ENCODE measurements at places on chromosomes 6 and 20.

DNA sequence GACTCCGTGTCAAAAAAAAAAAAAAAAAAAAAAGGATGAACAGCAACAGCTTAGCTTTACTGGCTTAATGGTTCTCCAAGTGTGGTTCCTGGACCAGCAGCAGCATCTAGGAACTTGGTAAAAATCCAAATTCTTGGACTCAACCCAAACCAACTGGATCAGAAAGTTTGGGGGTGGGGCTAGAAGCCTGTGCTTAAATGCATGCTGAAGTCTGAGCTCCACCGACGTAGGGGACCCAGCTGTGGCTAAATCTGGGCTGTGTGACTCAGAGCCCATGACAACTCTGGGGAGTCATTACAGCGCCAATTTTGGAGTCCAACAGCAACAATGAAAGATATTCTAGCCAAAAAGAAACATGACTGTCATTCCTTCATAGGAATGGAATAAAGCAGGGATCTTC, 13.6 kb upstream of the CHD6 start:
- no peak for DNase-seq

DNA sequence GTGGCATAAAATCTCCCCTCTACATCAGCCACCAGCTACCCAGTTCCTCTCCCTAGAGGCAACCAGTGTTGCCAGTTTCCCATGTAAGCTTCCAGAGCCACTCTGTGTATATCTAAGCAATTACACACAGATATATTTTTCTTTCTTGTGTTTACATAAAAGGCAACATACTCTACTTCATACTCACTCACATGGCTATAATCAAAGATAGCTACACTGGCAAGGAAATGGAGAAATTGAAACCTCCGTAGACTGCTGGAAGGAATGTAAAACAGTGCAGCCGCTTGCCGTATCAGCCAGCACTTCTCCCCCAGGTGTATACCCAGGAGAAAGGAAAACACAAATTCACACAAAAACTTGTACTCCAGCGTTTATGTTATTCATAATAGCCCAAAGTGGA, 38.5 kb upstream of the NELFCD start:
- no peak for DNase-seq

- DNase-seq: no peak
Observed at GRCh38 chr20:57006411-57007170, 259.9 kb downstream of the BMP7 start.

DNA sequence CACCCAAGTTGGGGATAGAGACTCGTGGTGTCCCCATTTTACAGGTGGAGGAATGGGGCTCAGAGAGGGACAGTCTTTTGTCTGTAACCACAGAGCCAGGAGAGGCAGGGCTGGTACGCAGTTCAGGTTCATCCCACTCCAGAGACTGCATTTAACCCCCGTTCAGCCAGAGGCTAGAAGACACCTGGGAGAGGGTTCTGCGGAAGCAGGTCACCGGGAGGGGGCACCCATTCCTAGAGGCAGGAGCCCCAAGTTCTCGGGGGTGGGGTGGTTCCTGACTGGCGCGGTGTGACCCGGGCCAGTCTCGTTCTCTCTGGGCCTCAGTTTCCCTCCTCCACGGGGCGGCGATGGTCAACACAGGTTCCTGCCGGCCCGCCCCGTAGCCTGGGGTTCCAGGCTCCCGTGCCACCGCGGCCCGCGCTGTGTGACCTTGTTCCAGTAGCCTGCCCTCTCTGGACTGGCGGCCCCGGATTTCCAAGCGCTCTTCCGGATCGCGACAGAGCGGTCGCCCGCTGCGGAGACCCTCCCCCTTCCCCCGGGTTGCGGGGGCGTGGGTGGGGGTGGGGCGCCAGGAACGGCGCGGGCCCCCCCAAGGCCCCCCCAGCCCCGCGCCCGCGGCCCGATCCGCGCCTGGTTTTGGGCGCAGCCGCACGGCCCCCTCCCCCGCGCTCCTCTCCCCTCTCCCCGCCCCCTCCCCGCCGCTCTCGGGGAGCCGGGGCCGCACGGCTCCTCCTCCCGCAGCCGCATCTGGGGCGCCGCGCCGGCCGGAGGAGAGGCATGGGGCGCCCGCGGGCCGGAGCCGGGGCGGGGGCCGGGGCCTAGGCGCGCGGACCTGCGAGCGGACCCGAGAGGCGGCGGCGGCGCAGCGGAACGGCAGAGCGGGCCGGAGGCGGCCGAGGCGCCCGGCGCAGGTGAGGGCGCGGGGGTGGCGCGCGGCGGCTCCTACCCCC, at the start of gene DLGAP4:
TSS of gene DLGAP4 (plus strand) at position 738 of the 950 bp plus-strand sequence. CDS start 125,379 bp downstream, outside the sequence.
- no peak for DNase-seq

GRCh38 chr6:116447052-116447451, 14.1 kb upstream of the CALHM6 start:
- no peak for DNase-seq

DNA sequence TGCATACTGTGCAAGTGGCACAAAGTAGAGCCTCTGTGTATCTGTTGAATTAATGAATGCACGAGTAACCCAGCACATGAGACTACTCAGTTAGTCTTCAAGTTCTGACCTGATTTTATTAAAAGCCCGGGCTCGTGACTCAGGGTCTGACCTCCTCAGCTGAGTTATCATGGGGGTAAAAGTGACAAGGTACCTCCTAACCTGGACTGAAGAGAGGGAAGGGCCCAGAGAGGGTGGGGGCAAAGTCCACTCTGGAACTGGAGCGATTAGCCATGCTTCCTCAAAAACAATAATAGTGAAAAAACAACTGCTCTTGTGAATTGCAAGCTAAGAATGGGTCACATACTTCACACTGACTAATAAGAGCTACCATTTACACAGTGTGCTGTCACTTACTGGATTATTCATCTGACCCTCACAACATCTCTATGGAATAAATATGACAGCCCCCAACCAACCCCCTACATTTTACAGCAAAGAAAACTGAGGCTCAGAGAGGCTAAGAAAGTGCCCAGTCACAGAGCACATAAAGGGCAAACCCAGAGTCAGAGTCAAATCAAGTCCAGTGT, 26.7 kb downstream of the TRERF1 start:
- peak; percentile 3 for DNase-seq

DNA sequence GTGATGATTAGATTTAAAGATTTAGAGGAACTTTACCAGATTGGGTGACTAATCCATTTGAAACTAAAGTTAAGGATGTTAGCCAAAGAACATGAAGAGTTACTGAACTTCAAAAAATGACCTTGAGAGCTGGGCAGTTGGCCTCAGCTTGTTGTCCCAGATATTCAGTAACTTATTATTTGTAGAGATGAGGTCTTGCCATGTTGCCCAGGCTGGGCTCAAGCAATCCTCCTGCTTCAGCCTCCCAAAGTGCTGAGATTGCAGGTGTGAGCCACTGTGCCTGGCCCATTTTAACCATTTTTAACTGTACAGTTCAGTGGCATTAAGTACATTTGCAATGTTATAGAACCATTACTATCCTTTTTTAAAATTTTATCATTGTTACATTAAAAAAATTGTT, 161.5 kb downstream of the SLC16A10 start:
- DNase-seq: no peak

GRCh38 chr6:17921454-17921853, 66.0 kb downstream of the KIF13A start:
- DNase-seq: no peak

- DNase-seq: peak; percentile 36
Observed at GRCh38 chr6:144675231-144675861, 390.2 kb downstream of the UTRN start.

DNA sequence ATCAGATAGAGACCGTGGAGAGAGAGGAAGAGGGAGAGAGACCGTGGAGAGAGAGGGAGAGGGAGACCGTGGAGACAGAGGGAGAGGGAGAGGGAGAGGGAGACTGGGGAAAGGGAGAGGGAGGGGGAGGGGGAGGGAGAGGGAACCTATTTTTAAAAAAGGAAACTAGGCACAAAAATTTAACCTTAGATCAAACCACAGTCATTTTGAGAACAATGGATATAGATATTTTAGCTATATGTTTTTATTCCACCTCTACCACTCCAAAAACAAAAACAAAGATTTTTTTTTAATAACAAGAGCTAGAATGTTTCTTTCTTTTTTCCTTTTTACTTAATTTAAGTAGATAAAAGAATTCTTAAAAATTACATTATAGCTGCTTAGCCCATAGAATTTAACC, 65.1 kb upstream of the SCGN start:
- no peak for DNase-seq

DNA sequence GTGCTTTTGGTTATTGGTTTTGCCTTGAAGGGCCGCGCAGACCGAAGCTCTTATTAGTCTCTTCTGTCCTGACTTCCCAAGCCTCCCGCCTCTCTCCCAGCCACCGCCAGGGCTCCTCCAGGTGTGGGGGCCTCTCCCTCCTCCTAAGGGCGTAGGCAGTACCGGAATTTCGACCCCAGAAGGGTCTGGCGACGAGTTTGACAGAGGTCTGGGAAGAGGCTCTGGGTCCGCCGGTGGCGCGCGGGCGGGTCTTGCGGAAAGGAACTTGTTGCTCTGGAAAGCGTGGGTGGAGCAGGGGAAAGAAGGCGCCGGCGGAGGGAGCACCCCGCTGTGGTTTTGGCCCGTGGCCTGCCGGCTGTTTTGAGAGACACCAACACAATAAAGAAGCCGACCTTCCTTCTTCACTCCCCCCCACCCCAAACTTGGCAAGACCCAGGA, 1.8 kb downstream of the PCSK2 start:
- DNase-seq: no peak

DNA sequence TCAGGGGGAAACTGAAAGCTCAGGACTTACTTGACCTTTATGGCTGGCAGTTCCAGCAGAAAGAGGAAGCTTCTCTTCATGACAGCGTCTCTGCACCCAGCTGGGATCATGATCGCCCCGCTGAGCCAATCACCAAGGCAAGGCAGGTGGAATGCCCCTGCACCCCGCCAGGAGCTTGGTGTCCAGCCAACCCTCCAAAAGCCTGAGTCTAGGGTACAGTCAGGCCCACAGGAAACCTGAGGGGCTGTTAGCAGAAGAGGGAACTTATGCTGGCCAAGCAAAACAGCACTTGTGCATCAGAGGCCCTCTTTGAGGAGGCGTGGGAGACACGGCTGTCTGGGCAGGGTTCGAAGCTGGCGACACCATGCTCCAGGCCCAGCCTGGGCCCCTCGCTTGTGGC, 188.3 kb upstream of the GMDS start:
- DNase-seq: no peak

All from activated CD4-positive, alpha-beta T cell treated with anti-CD3 and anti-CD28 coated beads, Interleukin-2, amount 50 U/mL, for 48 hours (primary cell).